ENCODE measurements at places on chromosomes 3 and 15. TPM values are rescaled to one million over a fixed set of nuclear protein-coding genes. Genes with fewer than 3 reads are reported as not detected.

Gene GRM7
- total RNA-seq, result not detected

Gene ZNF774
- 1.1 TPM for total RNA-seq

Gene SPATA12
- total RNA-seq, result not detected

Gene P2RY13
- total RNA-seq, result not detected

Gene SRGAP3
- total RNA-seq, result 0.11 TPM

Gene SLC22A14
- 0.11 TPM for total RNA-seq

Gene RUBCN
- 38.2 TPM for total RNA-seq

Gene TMEM266
- total RNA-seq, result 0.40 TPM

Gene EPHB3
- not detected for total RNA-seq

Gene WDR73
- 21.6 TPM for total RNA-seq

Gene TMOD3
- total RNA-seq, result 50.8 TPM

Gene GPR149
- total RNA-seq, result not detected

Gene GOLGA8Q
- not detected for total RNA-seq

Gene CMTM8
- 4.2 TPM for total RNA-seq

Gene SPESP1
- 0.99 TPM for total RNA-seq

Gene C3orf18
- 12.7 TPM for total RNA-seq

Gene RTP4
- total RNA-seq, result 1.8 TPM

Gene P2RY1
- total RNA-seq, result 0.48 TPM

Gene KNG1
- total RNA-seq, result not detected

Gene IL16
- total RNA-seq, result 80.8 TPM

Gene ADCY5
- total RNA-seq, result not detected

Gene CCDC54
- total RNA-seq, result not detected

Gene PPARG
- total RNA-seq, result 0.80 TPM

Gene THSD4
- total RNA-seq, result not detected

Gene VIPR1
- 2.8 TPM for total RNA-seq

Gene RNU5B-1
- not detected for total RNA-seq

Gene NR2F2
- not detected for total RNA-seq

Gene HYKK
- total RNA-seq, result 1.5 TPM

Gene ATP10A
- total RNA-seq, result 32.9 TPM

Gene CEMIP
- total RNA-seq, result not detected

Gene ZNF80
- total RNA-seq, result 2.1 TPM

Gene ABCF3
- 62.4 TPM for total RNA-seq

Gene DAPK2
- total RNA-seq, result 3.3 TPM

Gene ZFYVE19
- 21.9 TPM for total RNA-seq

Gene BBX
- total RNA-seq, result 48.0 TPM

Gene ISL2
- not detected for total RNA-seq

Gene ZNF860
- 0.13 TPM for total RNA-seq

Gene GOLGA8H
- 0.15 TPM for total RNA-seq

Gene NKTR
- 51.4 TPM for total RNA-seq

Gene CHRNA7
- not detected for total RNA-seq

Gene GOLGA8T
- not detected for total RNA-seq

Gene CD80
- 13.8 TPM for total RNA-seq

Gene WDR93
- total RNA-seq, result not detected

Gene SLC24A5
- total RNA-seq, result not detected

Gene ALDH1A3
- not detected for total RNA-seq

Gene RNF123
- total RNA-seq, result 30.5 TPM

Data from activated CD8-positive, alpha-beta memory T cell treated with anti-CD3 and anti-CD28 coated beads for 36 hours (primary cell).